ENCODE measurements at places on chromosomes 3 and 15.

GRCh38 chr3:79183496-79183895 is 584.3 kb downstream of the ROBO1 start:
- no peak for DNase-seq

DNA sequence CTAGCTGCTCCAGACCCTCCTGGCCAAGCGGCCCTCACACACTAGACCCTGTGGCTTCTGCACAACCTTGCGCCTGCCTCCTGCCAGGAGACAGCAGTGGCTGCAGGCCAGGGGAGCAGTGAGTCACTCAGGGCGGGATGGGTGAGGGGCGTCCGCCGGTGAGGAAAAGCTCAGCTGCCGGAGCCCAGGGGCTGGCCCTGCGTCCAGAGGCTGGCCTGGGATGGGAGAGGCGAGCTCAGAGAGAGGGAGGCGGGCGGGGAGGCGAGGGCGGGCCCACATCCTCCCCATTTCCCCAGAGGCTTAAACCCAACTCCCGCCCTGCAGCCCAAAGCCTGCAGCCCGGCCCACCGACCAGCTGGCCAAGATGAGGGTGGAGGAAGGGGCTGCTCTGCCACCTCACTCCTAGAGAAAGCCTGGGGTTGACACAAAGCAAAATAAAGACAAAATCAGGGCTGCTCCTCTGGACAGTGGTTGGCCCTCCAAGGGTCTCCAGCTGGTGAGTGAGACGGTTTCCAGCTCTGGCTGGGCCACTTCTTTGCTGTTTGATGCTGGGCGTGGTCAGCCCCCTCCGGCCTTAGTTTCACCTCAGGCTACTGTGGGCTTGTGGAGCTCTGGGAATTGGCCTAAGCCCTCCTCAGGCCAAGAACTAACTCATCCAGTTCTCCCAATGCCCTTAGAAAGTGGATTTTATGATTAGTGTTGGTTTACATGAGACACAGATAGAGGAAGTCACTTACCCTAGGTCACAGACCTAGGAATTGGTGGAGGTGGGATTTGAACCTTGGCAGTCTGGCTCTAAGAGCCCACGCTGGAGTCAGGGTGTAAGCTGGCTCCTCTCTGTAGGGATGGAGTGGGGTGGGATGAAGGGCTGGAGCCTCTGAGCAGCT is 50.6 kb downstream of the IQSEC1 start:
- no peak for DNase-seq

DNA sequence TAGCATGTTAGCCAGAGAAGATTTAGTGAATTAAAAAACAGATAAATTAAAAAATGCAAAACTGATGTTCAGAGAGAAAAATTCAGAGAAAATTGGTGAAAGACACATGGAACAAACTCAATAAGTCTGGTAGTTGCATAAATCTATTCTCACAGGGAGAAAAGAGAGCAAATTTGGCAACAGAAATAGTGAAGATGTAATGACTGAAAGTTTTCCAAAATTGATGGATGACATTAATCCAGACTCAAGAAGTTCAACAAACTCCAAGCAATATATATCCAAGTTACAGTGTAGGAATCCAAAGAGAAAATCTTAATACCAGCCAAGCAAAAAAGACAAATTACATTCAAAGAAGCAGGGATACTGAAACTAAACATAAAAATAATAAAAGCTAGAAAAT is 302.7 kb upstream of the ARPP21 start:
- no peak for DNase-seq

DNA sequence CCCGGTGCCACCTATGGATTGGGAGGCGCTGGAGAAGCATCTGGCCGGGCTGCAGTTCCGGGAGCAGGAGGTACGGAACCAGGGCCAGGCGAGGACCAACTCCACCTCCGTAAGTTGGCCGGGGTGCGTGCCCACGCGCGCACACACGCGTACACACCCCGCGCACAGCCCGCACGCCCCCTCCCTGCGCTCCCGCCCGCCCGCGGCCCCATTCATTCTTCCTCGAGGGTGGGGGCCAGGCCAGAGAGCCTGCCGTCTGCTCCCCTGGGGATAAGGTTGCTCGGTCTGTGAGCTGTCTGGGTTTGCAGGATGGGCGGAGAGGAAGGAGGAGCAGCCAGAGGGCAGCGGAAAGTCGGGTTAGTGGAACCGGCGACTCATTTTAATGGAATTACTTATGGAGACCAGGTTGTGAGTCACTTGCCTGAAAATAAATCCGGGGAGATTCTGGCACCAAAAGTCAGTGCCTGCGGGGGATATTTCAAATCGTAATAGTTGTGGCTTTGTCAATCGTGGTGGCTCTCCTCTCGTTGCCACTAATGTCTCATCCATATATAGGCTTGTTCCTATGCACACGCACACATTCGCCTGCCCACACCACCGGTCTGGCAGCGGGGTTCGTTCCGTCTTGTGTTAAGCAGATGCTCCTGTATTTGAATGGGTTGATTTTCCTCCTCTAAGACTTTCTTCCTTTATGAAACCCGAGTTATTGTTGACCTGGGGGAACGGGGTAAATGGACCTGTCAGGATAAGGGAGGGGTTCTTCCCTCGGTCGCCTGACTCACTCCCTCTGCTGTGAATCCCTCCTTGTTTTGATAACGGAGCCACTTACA is 223.4 kb upstream of the IL12A start:
- peak; percentile 65 for DNase-seq

DNA sequence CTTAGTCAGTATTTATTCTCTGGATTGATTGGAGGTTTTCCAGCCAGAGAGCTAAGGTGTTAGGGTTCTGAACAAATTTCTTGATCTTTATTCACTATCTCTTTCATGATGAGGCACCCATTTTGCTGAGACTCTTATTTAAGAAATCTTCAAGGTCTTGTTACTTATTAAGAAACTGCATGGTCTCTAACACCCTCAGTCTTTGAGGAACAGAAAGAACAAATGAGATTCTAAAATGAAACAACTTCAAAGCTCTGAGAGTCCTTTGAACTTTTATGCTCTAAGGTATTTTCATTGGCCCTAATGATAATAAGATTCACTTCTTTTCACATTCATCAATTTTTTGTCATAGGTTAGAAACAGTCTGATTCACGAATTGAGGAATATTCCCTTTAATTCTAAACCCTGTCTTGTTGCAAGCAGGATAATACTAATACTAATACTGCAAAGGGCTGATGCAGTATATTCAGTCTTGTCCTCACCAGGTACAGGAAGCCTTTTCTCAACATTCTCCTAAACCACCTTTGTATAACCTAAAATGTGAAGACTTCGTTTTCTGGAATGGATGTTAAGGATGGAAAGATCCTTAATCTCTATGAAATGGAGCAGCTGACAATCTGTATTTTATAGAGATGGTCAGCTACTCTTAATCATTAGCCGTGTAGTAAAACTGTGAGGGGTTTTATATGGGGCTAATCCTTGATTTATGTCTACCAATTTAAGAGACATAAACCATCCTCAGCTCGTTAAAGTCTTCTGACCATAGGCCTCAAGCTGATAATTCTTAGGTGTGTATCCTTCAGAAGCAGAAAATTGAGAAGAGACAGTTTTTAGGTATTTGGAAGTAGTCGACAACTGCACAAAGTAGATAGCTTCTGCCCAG is 198.3 kb downstream of the OTOL1 start:
- no peak for DNase-seq

DNA sequence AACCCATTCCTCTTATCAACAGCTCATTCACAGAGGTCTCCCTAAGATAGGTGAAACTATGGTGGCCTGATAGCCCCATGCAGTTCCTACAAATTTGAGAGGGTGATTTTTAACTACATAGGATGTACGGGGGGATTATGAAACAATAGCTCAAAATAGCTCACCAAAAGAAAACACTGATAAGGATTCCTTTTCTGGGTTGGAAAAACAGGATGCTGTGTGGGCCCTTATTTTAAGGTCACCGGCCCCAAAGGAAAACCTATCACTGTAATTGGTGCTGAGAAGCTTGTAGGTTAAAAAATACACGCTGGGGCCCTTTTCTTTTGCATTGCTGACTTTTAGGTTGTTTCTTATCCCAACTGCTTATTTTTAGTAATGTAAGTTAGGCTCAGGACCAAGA is 627.4 kb downstream of the MAGI1 start:
- DNase-seq: no peak

- DNase-seq: no peak
These were observed 103.3 kb downstream of the SNRK start for GRCh38 chr3:43389388-43390254.

- DNase-seq: no peak
These were observed 13.7 kb downstream of the SHF start for GRCh38 chr15:45174069-45174468.

Data from NCI-H1048 (cell line).